ENCODE measurements at places on chromosomes 11 and 22.

GRCh38 chr11:74470526-74470925, 3.2 kb upstream of the KCNE3 start:
- no peak for DNase-seq

- DNase-seq = no peak
Observed at GRCh38 chr22:42286205-42286604, 15.8 kb upstream of the TCF20 start.

DNA sequence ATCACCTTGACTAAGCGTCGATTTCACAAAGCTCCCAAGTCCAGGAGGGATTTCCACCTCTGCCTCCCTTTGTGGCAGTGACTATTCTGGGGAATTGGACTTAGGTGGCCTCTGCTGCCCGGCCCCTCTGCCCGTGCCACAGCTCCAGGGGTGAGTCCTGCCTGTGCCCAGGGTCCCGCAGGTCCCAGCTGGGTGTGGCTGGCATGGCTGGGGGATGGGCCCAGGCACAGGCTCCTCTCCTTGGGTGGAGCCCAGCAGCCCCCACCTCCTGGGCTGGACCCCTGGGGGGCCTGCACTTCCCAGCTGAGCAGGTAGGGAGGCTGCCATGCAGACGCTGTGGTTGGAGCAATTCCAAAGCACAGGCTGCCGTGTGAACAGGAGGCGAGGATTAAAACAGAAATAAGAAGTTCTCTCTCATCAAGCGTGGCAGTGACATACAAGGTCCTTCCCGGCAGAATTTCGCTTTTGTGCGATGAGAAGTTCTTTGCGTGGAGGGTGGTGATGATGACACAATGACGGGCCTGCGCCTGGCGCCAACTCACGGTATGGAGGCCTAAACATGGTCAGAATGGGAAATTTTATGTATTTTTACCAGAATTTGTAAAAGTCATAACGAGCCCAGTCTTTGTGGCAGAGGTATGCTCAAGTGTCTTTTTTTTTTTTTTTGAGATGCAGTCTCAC, 107.3 kb downstream of the BRD1 start:
- DNase-seq = no peak

- DNase-seq = no peak
Observed at GRCh38 chr11:73283276-73284000, 11.3 kb downstream of the P2RY6 start.

DNA sequence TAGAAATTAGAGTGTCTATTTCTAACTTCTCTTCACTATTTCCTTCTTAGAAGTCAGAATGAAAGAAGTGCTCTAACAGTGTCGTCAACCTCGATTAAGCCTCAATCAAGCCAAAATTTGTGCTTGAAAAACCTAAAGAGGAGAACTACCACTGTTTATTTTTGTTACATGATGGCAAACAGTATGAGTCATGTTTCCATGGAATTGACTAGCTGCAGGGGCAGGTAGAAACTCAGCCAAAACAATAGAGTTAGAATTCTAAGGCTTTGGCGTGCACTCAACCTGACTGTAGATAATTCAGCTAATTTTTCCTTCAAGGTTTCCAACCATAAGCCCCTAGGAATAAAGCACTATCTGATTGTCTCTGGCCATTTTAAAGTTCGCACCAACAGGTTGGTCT, 415.9 kb downstream of the ETS1 start:
- no peak for DNase-seq

GRCh38 chr11:116776522-116776984, 3.8 kb upstream of the BUD13 start:
- DNase-seq = no peak

DNA sequence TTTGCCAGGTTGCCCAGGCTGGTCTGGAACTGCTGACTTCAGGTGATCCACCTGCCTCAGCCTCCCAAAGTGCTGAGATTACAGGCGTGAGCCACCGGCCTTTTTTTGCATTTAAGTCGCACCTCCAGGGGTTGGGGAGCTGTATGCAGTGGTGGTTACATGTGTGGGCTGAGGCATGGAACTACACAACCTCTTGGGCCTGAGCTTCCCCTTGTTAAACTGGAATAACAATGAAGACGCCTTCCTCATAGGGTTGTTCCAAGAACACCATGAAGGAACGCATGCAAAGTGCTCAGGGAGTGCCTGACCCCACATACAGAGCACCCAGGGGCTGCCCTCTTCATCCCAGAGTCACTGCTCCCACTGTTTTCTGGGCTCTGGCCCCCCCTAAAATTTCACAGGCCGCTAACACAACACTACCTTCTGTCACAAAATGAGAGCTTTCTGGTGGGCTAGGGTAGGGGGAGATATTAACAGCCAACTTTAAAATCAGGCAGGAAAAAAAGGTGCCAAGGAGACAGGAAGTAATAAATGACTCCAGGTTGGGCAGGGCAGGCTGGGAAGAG, 1.3 kb upstream of the FAM118A start:
- no peak for DNase-seq

- DNase-seq = no peak
Observed at GRCh38 chr22:33680632-33681031, 239.6 kb downstream of the LARGE1 start.

GRCh38 chr22:37254209-37254866, 10.3 kb upstream of the RAC2 start:
- DNase-seq = no peak

DNA sequence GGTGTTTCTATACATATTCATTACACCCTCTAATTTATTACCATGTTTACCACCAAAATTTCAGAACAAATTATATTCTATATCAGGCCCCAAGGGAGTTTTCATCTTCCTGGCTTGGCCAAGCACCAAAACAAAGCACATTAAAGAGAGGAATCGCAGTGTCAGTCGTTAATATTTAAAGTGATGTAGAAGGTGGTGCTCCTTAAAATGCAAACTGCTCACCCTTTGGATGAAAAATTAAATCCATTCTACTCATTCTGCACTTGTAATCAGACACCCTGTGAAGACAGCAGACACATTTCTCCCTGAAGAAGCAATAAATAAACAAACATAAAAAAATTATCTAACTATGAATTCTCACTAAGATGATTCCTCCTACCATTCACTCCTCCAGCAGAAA, 113.4 kb downstream of the LRRC4C start:
- DNase-seq = no peak

DNA sequence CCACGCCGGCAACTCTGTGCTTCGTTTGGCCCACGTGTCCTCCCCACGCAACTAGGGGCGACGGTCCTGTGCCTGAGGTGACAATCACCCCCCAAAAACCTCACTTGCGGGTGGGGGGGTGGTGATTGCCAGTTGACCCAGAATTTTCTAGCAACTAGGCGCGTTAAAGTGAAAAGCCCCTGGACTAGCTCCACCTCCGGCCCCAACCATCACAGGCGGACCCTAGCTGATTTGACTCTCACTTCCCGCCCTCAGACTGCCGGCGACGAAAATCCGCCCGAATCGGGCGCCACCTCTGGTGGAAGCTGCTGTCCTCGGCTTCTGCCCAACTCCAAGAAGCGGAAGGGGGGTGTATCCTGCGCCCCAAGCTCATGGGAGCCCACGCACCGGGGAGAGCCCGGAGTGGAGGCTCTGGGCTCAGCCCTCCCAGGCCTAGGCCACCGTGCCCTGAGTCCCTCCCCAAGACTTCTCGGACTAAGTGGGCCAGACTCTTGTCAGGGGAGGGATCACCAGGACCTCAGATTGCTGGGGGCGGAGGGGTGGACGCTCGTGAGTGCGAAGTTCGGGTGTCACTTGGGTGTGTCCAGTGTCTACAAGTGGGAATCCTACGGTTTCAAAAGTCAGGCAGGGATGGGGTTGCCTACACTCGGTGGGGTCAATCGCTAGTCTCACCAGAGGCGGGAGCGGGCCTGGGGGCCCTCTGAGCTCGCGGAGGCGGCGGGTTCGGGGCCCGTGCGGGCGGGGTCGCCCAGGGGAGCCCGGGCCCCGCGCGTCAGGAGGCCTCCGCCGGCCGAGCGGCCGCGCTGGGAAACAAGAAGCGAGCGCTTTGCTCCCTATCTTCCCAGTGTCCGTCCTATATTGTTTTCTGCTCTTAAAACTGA, 12.3 kb downstream of the PAX6 start:
- DNase-seq = no peak

DNA sequence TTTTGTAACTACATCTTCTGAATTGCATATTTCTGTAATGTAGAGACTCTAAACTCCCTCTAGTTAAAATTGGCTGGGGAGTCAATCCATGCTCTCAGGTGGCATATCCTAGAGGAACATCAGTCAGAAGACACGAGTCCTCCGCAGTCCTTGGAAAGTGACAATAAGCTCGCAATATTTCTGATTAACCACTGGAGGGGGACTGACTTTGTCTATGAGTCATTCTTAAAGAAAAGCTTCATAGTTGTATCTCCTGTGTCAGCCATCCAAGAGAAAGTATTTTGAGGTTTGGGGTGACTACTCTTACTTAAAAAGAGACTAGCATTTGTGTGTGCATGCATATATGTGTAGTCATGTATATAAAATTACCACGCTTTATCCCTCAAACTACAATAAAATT, 60.2 kb downstream of the SLN start:
- no peak for DNase-seq

DNA sequence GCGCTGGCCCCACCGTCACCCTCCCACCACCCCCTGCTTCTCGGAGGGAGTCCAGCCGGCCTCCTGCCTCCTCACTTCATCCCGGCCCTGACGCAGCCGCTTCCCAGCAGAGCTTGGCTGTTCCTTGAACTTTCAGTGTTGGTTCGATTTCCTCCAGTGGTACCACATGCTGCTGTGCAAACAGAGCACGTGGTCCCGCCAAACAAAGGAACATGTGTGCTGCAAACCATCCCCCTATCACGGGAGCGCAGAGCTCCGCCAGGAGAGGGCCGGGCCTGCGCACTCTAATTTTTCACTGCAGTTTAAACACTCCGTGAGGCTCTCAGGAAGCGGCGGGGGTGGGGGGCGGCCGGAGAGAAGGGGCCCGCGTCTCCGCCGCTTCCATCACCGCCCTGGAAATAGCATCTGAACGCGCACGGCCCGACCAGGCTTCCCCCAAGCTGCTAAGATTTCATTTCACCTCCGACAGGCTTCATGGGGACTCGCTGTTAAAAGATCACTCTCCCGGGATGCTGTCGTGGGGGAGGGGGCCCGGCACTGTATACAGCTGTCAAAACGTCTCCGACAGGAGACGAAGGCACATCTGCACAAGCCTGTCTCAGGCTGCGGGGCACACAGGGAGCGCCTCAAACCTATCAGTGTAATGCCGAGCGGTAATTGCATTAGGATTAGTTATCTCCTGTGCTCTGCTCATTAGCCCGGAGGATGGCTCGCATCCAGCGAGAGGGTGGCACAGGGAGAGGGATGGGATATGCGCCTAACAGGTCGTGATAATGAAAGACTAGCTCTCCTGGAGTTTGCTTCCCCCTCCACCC, 269.9 kb upstream of the SORL1-AS1 start:
- DNase-seq = peak; percentile 3

GRCh38 chr11:134176284-134176683, 47.5 kb downstream of the NCAPD3 start:
- no peak for DNase-seq

GRCh38 chr11:77031599-77031998, 2.6 kb upstream of the B3GNT6 start:
- no peak for DNase-seq

DNA sequence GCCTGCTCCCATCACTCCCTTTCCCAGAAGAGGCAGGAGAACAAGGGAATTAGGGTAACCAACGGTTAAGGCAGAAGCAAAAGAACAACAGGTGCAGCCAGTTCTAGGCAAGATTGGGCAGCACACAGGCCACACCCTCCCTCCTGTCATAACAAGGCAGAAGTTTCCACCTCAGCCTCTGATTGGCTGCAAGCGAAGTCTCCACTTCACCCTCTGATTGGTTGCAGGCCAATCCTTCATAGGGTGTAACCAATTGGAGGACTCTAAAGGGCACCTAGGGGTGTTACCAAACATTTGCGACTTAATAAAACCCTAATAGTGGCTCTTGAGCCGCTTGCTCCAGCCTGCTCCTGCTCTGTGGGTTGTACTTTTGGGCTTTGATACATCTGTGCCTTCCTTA, 153.8 kb downstream of the CACNA1I start:
- no peak for DNase-seq

GRCh38 chr11:104222464-104222863, 58.5 kb upstream of the PDGFD start:
- no peak for DNase-seq

- DNase-seq = no peak
Observed at GRCh38 chr11:74462009-74462408, 5.3 kb downstream of the KCNE3 start.

DNA sequence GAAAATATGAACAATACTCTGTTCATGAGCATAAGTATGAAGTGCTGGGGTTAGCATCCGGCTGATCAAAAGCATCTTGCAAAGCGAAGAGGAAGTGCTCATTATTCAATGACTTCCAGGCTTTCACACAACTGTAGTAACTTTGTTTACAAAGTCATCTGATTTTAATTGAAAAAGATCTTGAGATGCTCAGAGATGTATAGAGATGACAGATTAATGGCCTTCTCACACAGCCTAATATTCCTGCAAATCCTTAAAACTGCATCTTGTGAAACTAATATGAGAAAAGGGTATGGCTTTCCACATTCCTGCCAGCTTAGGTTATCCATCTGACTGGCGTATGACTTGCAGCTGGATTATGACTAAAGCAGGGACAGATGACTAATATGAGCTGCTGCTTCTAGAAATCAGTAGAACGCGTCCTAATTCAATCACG, 125.4 kb downstream of the CASP12 start:
- DNase-seq = no peak

DNA sequence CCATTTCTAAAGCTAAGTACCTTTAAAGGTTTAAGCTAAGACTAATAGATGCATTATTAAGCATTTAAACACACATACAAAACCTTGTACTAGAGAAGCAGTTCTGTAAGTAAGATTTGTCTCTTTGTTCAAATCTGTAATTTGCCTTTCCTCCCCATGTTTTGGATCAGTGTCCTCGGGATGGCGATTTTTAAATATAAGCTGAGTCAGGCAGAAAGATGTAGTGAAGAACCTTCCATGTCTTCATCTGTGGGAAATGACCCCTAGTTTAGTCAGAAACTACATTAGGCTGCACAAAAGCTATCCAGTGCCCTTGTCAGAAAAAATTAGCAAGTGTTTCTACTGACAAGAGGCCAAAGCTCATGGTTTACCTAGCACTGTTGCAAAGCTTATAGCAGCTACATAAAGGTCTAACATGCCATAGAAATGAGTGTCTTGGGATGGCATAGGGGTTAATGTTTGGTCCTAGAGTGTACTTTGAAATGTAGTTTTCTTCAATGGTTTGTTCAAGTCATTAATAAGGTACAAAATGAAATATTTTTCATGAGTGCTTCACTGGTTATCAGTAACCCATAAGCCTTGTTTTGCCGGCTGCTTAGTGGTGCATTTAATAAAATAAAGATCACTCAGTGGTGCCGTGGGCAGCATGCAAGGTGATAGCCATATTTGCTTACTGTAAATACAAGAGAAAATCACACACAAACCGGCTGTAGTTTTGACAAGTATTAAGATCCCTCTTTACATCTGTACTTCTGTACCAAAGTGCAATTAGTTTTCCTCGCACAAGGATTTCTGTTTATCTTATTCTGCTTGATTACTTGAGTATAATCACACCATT, 139.8 kb downstream of the ELP4 start:
- no peak for DNase-seq

All from activated naive CD8-positive, alpha-beta T cell treated with anti-CD3 and anti-CD28 coated beads, Interleukin-2, amount 50 U/mL, for 24 hours (primary cell).